Ascending aorta (tissue), 2 donors: ENCODE measurements at places on chromosomes 6 and 20. TPM values are rescaled to one million over a fixed set of nuclear protein-coding genes. Genes with fewer than 3 reads are reported as not detected.

- H3K27me3 ChIP-seq = no peaks in the 10 kb centered on the region
- H3K36me3 ChIP-seq = no peaks in the 10 kb centered on the region
- no peak for DNase-seq
- no peaks in the 10 kb centered on the region for H3K4me1 ChIP-seq
- H3K4me3 ChIP-seq = peak overlapping the region; percentile 10
- no peak overlapping the region for H3K27ac ChIP-seq
These were observed 233.6 kb upstream of the BMP2 start for GRCh38 chr20:6533761-6534479.

- no peak overlapping the region for H3K27ac ChIP-seq
- H3K4me3 ChIP-seq = no peak overlapping the region
- no peak for DNase-seq
- no peaks in the 10 kb centered on the region for H3K4me1 ChIP-seq
These were observed 58.5 kb downstream of the CDK19 start for GRCh38 chr6:110756817-110757216.

DNA sequence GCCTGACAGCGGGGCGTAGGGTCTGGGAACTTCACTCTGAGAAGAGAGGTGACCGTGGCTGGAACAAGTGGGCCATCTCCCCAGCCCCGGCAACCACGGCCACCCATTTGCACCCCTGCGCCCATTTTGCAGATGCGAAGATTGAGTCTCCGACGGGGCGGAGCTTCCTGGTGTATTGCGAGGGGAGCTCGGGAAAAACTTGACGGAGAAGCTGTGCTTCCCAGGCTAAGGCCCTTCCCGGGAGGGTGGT, 653 bp downstream of the ZNF335 start:
- no peak for DNase-seq
- H3K36me3 ChIP-seq = peaks cover 27% of the 10 kb centered on the region
- no peaks in the 10 kb centered on the region for H3K27me3 ChIP-seq
- H3K4me3 ChIP-seq = peak overlapping the region; percentile 73
- H3K4me1 ChIP-seq = peaks cover 30% of the 10 kb centered on the region

DNA sequence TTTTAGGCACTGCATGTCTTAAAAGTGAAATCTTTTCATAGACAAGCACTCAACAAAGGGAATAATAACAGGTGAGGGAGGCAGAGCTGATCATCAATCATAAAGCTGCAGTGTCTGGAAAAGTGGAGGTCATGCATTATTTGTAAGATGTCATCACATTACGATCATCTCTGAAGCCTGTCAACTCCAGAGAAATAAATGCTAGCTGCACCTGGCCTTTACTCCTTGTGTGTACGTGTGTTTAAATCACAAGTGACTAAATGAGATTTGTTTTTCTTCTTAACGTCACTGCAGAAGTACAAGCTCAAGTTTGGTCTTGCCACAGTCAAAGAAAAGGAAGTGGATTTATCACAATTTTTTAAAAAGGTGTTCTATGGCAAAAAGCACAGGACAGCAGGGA, 275.5 kb upstream of the SGK1 start:
- DNase-seq = no peak
- no peak overlapping the region for H3K4me3 ChIP-seq
- no peaks in the 10 kb centered on the region for H3K36me3 ChIP-seq
- H3K27ac ChIP-seq = no peak overlapping the region
- H3K27me3 ChIP-seq = no peaks in the 10 kb centered on the region

DNA sequence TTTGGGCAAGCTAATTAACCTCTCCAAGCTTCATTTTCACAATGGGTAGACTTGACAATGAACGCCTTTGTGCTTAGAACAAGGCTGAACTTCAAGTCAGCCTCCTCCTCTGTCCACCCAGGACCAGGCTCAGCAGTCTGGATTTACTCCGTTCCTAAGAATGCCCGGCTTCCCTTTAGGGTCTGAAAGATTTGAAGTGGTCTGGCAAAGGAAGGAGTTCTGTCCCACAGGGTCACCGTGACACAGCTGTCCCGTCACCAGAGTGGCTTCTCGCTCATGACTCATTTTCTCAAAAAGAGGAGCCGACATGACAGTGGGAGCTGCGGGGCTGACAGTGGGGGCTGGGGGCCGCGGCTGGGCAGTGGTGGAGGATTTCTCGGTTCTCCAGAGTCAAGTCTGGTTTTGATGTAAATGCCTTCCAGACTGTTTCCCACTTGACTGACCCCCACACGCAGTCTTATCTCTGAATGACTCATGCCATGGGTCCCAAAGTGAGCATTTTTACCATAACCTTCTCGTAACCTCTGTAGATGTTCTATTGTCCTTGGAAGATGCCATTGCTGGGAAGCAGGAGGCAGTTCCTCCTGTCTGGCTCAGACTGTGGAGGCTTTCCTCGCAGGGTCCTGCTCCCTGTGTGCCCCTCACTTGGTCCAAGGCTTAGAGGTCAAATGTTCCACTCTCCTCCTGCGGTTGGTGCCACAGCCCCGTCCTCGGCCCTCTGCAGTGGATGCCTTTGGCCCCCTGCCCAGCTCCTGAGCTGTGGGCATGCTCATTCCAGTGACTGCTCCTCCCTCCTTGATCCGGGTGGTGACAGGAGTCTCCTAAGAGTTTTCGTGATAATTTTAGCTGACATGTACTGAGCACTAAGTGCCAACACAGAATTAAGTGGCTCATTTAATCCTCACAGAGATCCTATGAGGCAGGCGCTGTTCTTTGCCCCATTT, 253.1 kb downstream of the FNDC1 start:
- H3K27ac ChIP-seq = peak overlapping the region; percentile 65
- peaks cover 2% of the 10 kb centered on the region for H3K4me1 ChIP-seq
- no peaks in the 10 kb centered on the region for H3K36me3 ChIP-seq
- H3K4me3 ChIP-seq = no peak overlapping the region
- H3K27me3 ChIP-seq = no peaks in the 10 kb centered on the region

Gene LY6G6D
- not detected for total RNA-seq

- H3K27me3 ChIP-seq = no peaks in the 10 kb centered on the region
- DNase-seq = no peak
- no peaks in the 10 kb centered on the region for H3K36me3 ChIP-seq
- H3K4me3 ChIP-seq = no peak overlapping the region
These were observed 741 bp downstream of the KCNK16 start for GRCh38 chr6:39321761-39322160.

Gene RTF2
- 54.5 TPM for total RNA-seq

- H3K36me3 ChIP-seq = no peaks in the 10 kb centered on the region
- no peak overlapping the region for H3K4me3 ChIP-seq
- peak overlapping the region; percentile 38 for H3K27ac ChIP-seq
These were observed 61.1 kb downstream of the CAP2 start for GRCh38 chr6:17454316-17455005.

Gene RHAG
- not detected for total RNA-seq

- H3K4me1 ChIP-seq = no peaks in the 10 kb centered on the region
- no peaks in the 10 kb centered on the region for H3K36me3 ChIP-seq
- H3K27ac ChIP-seq = no peak overlapping the region
- no peak for DNase-seq
These were observed 154.1 kb downstream of the GJA10 start for GRCh38 chr6:90048206-90048967.

DNA sequence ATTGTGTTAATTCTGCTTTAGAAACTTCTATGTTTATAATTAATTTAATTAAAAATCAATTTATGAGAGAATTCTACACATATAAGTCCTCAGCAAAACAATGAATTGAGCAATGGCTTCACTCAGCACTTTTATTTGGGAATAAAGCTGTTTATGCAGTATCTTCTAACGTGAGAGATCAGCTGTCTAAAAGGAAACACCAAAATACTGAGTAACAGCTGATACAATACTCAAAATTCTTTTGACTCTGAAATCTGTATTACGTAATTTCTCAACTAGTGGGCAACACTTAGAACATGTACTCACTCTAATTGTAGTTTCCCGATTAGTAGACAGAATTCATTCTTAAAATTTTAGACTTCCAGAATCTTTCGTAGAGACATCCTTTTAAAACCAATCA, 49.8 kb downstream of the MAP3K7 start:
- no peaks in the 10 kb centered on the region for H3K4me1 ChIP-seq
- DNase-seq = no peak
- H3K4me3 ChIP-seq = no peak overlapping the region
- H3K27me3 ChIP-seq = no peaks in the 10 kb centered on the region
- peaks cover 15% of the 10 kb centered on the region for H3K36me3 ChIP-seq

DNA sequence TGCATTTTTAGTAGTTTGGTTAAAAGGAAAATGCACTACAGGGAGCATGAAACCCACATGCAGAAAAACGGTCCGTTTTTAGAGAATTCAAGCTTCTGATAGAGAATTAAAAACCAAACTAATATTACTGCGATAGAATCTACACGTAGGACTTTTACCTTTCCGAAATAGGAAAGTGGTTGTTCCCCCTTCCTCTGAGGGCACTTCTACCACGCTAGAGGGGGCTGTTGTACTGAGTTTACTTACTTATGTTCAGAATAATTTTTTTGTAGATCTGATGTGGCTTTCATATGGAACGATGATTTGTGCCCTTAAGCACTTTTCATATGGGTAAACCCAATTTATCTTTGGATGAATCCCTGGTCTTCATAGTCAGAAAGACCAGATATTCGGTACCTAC, 264.3 kb upstream of the PLN start:
- DNase-seq = peak; percentile 80
- peaks cover 36% of the 10 kb centered on the region for H3K4me1 ChIP-seq
- no peaks in the 10 kb centered on the region for H3K27me3 ChIP-seq
- H3K27ac ChIP-seq = no peak overlapping the region
- H3K36me3 ChIP-seq = no peaks in the 10 kb centered on the region
- peak overlapping the region; percentile 35 for H3K4me3 ChIP-seq

- H3K4me3 ChIP-seq = no peak overlapping the region
- DNase-seq = no peak
- no peaks in the 10 kb centered on the region for H3K4me1 ChIP-seq
- H3K27ac ChIP-seq = no peak overlapping the region
- H3K36me3 ChIP-seq = no peaks in the 10 kb centered on the region
These were observed 553.0 kb downstream of the CD109 start for GRCh38 chr6:74248966-74249365.

Gene HCK
- total RNA-seq = 16.8 TPM

DNA sequence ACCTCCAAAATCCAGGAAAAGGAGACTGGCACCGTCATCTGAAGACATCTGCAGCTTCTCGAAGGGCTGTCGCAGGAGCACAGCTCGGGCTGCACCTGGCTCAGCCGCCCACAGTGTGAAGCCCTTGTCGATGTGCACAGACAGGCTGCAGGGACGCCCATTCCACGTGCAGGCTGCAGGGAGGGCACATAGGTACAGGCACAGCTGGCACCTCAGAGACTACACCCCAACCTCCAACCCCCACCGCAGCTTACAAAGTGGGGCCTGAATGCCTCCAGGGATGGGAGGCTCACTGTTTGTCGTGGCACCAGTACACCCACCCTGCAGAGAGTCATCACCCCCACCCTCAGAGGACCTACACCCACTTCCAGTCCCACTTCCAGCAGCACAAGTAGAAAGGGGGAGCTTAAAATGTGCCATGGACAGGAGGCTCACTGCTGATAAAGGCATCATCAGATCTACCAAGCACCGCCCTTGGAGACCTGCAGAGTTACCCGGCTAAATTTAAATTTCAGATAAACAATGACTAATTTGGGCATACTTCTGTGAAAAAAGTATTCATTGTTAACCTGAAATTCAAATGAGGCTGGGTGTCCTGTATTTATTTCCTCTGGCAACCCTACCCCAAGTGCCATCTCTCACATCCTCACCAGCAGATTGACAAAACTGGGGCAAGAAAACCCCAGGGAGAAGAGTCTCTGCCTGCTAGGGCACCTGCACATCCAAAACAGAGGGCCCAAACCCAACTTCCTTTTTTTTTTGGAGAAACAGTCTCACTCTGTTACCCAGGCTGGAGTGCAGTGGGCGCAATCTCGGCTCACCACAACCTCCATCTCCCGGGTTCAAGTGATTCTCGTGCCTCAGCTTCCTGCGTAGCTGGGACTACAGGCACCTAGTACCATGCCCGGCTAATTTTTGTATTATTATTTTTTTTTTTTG, 7.7 kb upstream of the CDK5RAP1 start:
- no peak for DNase-seq
- no peak overlapping the region for H3K4me3 ChIP-seq
- H3K36me3 ChIP-seq = peaks cover 61% of the 10 kb centered on the region
- no peak overlapping the region for H3K27ac ChIP-seq

- peaks cover 6% of the 10 kb centered on the region for H3K27me3 ChIP-seq
- H3K27ac ChIP-seq = no peak overlapping the region
- no peak for DNase-seq
- no peaks in the 10 kb centered on the region for H3K36me3 ChIP-seq
These were observed 5.3 kb downstream of the POPDC3 start for GRCh38 chr6:105174512-105174911.

Gene SASH1
- total RNA-seq = 70.2 TPM

DNA sequence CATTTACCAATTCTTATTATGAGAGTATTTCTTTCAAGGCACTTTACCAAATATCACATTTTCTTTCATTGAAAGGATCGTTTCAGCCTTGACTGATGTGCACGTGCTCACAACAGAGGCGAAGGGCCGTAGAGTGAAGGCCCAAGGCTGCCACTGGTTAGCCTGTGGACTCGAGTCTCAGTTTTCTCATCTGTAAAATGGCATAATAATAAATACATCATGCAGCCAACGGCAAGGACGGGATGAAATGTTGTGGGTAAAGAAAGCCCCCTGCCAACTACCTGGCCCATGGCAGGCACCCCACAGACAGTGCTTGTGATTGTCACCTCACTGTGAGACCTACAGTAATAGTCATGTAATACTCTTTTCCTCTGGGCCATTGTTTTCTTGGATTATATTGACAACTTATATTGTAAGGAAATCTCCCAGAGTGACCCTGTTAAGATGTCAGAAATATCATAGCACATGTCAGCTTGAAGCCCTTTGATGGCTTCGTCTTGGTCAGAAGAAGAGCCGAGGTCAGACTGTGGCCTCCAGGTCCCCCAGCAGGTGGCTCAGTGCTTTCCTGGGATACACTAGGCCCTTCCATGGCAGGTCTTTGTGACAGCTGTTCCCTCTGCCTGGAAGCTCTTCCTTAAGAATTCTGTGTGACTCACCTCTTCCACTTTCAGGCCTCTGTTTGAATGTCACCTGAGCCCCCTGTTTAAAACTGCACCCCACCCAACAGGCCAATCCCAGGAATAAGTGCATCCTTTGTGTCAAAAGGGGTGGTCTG, 36.3 kb downstream of the FAM50B start:
- H3K27ac ChIP-seq = no peak overlapping the region
- no peaks in the 10 kb centered on the region for H3K27me3 ChIP-seq
- peaks cover 19% of the 10 kb centered on the region for H3K4me1 ChIP-seq
- no peak overlapping the region for H3K4me3 ChIP-seq
- DNase-seq = no peak
- H3K36me3 ChIP-seq = no peaks in the 10 kb centered on the region

- no peaks in the 10 kb centered on the region for H3K27me3 ChIP-seq
- DNase-seq = no peak
- no peak overlapping the region for H3K4me3 ChIP-seq
- H3K27ac ChIP-seq = no peak overlapping the region
These were observed 28.7 kb downstream of the PTPRK start for GRCh38 chr6:128491610-128492206.

- H3K27ac ChIP-seq = no peak overlapping the region
- H3K36me3 ChIP-seq = no peaks in the 10 kb centered on the region
- H3K4me1 ChIP-seq = peaks cover 14% of the 10 kb centered on the region
These were observed 1.1 kb upstream of the MYB start for GRCh38 chr6:135179920-135180541.

Gene HTR1E
- not detected for total RNA-seq

- H3K4me3 ChIP-seq = no peak overlapping the region
- H3K36me3 ChIP-seq = no peaks in the 10 kb centered on the region
- no peaks in the 10 kb centered on the region for H3K27me3 ChIP-seq
- H3K27ac ChIP-seq = no peak overlapping the region
These were observed 124.2 kb downstream of the GRM4 start for GRCh38 chr6:34021554-34022190.

Gene IL17F
- not detected for total RNA-seq

Gene INSM1
- total RNA-seq = not detected

GRCh38 chr6:117600008-117600743, 2.1 kb downstream of the GOPC start:
- no peaks in the 10 kb centered on the region for H3K36me3 ChIP-seq
- peak overlapping the region; percentile 93 for H3K4me3 ChIP-seq
- no peak for DNase-seq
- no peak overlapping the region for H3K27ac ChIP-seq

Gene MATN4
- total RNA-seq = 0.21 TPM
